Stimulated activated CD4-positive, alpha-beta T cell treated with anti-CD3 and anti-CD28 coated beads, TNF-alpha, amount 100 ng/mL, for 4 hours (primary cell): ENCODE measurements at places on chromosomes 6 and 20.

- no peak for DNase-seq
These were observed 8.2 kb downstream of the LY86 start for GRCh38 chr6:6596529-6597328.

- no peak for DNase-seq
These were observed 12.8 kb downstream of the MAS1L start for GRCh38 chr6:29474996-29475395.

DNA sequence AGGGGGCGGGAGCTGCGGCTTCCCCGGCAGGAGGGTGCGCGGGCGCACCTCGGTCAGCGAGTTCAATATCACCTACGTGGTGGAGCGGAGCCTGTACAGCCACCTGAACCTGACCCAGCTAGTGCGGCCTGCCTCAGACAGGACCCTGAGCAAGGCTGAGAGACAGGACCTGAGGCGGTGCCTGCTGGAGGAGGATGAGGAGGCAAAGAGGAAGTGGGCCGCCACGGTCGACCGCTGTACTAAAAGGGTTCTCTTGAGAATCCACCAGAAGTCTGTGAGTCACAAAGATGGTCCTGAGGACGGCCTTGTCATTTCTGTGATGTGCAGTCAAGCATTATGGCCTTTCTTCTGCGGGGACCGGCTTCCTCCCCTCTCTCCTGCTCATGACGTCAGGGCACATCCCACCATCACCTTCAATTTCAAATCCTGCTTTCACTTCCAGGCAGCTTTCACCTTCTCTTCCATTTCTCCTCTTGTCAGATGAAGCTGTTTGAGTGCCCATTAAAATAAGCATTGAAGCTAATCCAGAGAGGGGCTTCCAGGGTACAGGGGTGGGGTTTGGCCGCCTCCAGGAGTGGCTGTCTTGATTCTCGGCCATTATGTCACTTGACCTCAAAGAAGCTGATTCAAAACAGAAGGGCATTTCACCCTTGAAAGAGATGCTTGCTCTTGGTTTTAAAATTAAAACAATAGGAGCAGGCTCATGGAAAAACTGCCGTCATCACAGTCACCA is 177.6 kb downstream of the SASH1 start:
- no peak for DNase-seq

- DNase-seq: no peak
These were observed 3.3 kb upstream of the C6orf136 start for GRCh38 chr6:30643656-30644055.

- no peak for DNase-seq
These were observed 9.9 kb upstream of the SLC17A3 start for GRCh38 chr6:25883991-25884390.

DNA sequence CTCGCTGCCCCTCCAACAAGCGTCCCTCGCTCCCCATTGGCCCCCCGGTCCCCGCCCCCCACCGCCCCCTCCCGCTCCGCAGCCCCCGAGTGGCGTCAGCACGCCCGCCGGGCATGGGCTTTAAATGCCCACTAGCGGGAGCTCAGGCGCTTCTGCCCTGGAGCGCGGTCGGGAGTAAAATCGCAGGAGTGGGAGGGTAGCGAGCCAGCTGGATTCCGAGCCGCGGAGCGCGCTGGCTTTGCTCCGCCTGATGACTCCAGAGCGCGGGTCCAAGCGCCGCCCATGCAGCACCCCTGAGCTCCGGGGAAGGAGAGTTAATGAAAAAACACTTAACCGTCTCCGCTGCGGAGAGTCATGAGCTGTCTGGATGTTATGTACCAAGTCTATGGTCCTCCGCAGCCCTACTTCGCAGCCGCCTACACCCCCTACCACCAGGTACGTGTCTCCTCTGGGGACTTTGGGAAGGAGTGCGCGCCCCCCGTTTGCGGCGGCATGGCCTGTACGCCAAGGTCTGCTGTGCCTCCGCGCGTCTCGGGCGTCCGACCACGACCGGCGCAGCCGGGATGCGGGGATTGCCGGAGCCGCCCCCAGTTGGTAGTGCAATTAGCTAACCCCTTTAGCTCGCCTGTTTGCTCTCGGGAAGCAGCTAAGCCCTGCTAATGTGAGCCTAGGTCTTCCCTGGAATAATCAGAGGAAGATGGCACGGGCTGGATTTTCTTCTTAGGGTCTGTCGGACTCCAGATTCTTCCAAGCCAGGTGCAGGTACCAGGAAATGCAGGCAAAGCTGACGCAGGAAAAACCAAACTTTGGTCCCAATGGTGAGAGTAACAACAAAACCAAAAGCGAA is at the start of gene VGLL2:
VGLL2 (plus strand) TSS at position 149 of the 847 bp plus-strand sequence; CDS start at position 355, 206 bp downstream.
- no peak for DNase-seq

GRCh38 chr20:57710841-57711240 is 1.0 kb upstream of the PMEPA1 start:
- DNase-seq: no peak

- DNase-seq: no peak
These were observed 213.9 kb downstream of the UNC5CL start for GRCh38 chr6:40825102-40825501.

DNA sequence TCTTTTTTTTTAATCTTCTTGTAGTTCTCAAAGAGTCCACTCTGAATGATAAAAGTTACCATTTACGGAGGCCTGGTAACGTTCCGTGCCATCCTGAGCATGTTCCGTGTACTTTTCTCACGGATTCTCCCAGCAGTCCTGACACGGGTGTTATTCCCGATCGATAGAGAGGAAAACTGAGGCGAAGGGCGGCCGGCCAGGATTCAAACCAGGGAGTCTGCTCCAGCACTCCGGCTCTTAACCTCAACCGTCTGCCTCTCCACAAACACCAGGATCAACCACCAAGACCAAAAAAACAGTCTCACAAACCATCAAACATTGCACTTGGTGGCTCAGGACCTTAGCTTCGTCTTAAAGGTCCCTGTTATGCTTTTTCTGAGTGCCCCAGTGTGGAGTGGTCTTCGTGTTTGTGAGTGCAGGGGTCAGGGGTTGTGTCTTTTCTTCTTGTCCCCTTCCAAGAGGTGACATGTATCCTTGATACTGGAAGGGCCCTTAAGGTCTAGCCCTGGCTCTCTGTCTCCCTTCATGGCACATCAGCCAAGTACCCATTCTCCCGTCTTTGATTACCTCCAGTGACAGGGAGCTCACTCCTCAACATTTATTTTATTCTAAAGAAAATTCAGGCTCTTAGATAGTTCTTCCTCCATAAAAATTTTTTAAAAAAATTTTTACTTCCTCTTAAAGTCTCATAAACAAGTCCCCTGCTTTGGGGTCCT is 35.1 kb downstream of the SRC start:
- DNase-seq: no peak

- DNase-seq: no peak
These were observed 1.5 kb downstream of the ABCC10 start for GRCh38 chr6:43428874-43429273.

- no peak for DNase-seq
These were observed 2.1 kb downstream of the RPS21 start for GRCh38 chr20:62388839-62389600.

DNA sequence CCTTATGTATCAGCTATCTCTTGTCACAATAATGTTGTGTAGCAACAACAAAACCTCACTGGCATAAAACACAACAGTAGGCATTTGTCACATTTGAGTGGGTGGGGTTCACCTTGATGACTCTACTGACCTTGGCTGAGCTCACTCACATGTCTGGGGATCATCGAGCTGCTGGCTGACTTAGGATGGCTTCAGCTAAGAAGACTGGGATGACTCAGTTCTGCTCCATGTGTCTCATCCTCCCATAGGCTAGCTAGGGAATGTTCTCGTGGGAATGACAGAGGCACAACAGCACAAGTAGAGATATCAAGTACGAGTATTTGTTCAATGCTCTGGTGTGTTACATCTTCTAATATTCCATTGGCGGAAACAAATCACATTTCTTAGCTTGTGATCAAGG is 167.9 kb downstream of the PLCB1 start:
- DNase-seq: no peak

- peak; percentile 40 for DNase-seq
These were observed 4.7 kb downstream of the GTSF1L start for GRCh38 chr20:43722153-43722505.

- no peak for DNase-seq
These were observed 50.0 kb upstream of the ECI2 start for GRCh38 chr6:4185419-4185818.

DNA sequence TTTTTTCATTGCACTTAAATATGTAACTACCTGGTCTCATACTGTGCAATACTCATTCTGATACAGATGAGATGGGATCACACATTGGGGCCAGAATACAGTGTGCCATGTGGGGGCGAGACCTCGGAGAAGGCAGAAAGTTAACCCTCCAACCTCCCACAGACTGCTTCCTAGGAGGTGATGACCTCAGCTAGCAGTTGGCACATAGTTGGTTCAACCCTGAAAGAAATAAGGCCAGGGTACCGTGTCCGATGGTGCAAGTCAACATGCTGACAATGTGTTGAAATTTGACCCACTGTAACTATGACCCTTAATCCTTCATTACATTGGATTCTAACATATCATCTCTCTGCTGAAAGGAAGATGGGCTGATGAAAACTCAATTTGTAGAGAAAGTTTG is 61.9 kb downstream of the GJA10 start:
- DNase-seq: no peak

- DNase-seq: no peak
These were observed 16.9 kb upstream of the SRSF3 start for GRCh38 chr6:36577301-36577700.

DNA sequence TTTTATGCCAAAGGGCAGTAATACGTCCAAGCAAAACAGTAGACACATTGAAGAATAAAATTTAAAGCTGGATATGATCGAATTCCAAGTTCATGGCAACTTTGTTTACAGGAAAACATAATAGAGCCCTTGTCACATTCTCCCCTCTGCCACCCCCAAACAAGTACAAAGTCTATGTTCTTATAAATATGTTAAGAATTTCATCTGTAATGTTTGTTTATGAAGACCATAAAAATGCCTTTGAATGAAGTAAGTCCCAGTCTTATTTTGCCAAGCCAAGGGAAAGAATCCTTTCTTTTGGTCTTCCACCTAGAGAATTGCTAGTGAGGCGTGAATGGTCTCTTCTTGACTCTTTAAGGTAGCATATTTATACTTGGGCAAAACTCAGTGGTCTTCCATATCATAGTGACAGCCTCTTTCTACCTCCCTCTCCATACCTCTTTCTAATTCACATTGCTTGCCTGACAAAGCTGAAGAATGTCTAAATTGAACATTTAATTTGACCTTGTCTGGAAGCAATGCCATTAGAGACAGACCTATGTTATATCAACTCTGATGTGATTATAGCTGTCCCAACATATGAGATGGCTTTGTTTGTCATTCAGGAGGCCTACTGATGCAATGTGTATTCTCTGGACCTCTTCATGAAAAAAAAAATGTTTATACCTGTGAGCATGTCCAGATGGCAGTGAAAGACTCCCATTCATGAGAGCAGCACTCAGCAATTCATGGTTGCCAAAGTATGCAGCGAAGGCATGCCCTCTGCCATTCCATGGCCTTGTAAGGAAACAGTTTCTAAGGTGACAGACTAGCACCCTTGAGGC is 70.6 kb upstream of the CCN2 start:
- DNase-seq: no peak

- no peak for DNase-seq
These were observed 311.5 kb downstream of the PLCB1 start for GRCh38 chr20:8443464-8444072.

DNA sequence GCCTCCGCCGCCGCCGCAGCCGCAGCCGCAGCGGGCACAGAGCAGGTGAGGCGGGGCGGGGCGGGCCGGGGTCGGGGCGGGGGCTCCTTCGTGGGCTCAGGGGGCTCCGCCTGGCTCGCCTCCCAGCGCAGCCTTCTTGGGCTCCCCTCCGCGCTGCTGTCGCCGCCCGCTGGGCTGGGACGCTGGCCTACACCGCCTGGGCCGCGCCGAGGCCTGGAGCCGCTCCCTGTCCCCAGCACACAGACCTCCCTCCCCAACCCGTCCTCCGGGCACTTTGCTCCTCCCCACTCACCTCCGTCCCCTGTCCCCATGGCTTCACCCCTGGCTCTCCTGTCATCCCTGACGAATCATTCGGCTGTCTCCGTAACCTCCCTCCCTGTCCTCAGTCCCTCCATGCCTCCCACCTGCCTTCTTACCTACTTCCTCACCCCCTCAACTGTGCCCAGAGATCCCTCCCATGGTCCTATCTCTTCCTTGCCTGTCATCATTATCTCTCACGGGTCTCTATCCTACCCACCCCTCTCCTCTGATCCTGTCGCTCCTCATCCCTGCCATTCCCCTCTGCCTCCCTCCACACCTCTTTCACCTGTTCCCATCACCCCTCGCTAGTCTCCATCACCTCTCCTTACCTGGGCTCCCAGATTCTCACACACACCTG is 512 bp downstream of the TTBK1 start:
- DNase-seq: no peak

- DNase-seq: no peak
These were observed 12.2 kb upstream of the CBLN4 start for GRCh38 chr20:56017560-56017959.

DNA sequence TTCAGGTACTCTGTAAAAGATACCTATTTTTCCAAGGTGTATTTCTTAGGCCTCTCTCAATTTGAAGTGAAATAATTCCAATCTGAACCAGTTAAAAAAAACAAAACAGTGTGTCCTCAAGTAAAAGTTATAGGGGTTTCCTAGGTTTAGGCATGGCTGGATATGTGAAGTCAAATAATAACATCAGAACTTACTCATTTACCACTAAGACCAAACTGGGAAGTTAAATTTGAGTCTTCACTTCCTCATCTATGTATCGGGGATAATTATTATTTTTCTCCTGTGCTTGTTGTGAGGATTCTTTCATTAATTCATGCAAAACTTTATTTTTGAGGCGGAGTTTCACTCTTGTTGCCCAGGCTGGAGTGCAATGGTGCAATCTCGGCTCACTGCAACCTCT is 86.2 kb upstream of the PTPRK start:
- DNase-seq: no peak

DNA sequence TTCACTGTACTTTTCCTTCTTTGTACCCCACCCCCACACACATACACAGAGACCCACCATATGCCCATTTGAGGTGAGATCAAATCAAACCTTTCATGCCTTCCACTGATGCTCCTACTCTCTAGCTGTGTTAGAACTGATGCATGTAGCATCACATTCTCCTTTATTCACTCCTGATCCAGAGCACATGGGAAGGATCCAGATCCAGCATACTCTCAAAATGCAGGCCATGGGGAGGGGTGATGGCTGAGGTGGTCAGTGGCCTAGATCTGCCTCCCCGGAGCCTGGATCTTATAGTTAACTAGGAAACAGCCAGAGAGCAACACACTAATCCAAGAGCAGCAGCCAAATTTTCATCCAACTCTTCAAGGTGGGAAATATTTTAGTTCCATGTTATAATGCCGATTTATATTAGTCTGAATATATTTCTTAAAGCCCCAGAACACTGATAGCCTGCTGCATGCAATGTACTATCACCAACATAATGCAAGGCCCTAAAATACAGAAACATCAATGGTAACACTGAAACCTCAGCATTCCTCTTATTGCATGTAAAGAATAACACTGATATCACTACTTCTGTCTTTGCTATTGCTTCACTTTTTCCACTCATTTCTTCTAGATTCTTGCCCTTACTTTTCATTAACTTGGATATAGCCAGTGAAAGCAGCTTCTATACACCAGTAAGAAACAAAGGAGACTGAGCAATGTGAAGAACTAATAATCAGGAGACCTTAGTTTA is 126.8 kb upstream of the BEND6 start:
- no peak for DNase-seq
